A673 (cell line): ENCODE measurements at places on chromosomes 5 and 9. TPM values are rescaled to one million over a fixed set of nuclear protein-coding genes. Genes with fewer than 3 reads are reported as not detected.

DNA sequence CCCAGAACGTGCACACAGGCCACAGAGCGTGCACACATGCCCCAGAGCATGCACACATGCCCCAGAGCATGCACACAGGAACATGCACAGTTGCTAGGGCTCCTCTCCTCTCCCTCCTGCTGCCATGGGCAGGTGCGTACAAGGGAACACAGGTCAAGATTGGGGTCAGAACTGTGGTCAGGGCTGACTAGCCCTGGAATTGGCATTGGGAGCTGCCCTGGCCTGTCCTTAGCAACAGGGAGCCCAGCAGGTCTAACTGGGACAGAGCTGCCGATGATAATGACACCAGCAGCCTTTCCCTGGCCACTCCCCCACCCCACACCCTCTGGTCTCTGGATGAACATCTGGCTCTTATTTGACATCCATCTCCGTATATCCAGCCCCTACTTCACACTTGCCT, 8.0 kb downstream of the PCDH1 start:
- DNase-seq, result no peak

DNA sequence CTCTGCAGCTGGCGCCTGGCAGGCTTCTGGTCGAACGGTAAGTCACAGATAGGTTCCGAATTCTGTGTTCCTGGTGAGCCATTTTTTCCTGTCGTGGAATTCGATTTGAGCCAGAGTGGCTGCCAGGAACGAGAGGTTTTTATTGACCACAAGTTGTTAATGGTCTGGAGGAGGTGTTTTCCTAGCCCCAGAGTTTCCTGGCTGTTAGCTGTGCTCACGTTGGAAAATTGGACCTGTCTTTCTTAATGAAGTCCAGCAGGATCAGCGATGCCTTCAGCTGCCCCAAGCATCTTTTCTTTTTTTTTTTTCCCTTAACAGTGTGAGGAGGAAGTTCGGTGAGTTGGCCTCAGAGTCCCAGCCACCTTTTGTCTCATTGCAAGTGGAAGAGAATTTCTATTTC, 62.9 kb downstream of the COL5A1 start:
- DNase-seq, result no peak

DNA sequence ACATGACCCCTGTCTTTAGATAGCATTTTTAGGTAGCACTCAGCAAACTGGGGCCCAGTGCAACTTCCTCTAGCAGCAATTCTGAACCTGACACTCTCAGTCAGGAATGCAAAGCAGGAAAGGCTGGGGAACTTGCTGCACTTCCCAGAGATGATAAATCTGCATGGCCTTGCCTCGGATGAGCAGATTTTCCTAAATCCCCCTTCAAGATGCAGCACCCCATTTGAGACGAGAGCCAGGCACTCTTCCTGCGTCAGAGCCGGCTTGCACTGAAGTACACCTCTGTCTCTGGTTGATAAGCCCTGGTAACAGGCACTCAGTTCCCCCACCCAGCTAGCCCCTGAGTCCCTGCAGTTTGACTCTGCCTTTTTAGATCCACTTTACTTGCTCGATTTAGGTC, 296.7 kb upstream of the PANK3 start:
- DNase-seq, result no peak

DNA sequence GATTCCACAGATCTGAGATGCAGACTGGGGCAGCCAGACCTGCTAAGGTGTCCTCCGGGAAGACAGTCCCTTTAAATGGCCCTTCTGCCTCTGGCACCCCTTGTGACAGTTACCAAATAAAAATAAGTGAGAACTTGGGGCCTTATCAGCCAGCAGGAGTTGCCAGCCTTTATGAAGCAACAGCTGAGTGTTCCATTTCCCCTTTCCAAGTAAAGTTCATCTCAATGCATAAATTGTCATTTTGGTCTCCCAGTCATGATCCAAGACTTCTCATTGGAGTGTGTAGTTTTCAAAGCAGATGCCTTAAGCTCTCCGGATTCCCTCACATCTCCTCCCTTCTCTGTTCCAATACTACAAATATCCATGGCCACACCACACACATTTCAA, 4.1 kb downstream of the PTCH1 start:
- DNase-seq, result no peak

DNA sequence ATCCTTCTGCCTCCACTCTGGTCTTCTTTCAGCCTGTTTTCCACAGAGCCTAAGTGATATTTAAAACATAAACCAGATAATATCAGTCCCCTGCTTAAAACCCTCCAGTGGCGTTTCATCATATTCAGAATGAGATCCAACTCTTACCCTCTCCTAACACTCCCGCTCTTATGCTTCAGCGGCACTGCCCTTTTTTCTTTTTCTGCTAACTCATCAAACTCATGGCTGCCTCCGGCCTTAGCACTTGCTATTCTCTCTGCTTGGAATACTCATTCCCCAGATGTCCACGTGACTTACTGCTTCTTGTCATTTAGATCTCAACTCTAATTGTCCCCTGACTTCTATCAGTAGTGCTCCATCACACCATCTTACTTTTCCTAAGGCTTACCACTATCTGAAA, 73.6 kb downstream of the PIP5K1B start:
- no peak for DNase-seq

The CCNI2 gene
- total RNA-seq, result 0.11 TPM in 1 of 2 replicates, not detected in the other

- DNase-seq, result no peak
These were observed 38.9 kb upstream of the STXBP1 start for GRCh38 chr9:127572961-127573721.

DNA sequence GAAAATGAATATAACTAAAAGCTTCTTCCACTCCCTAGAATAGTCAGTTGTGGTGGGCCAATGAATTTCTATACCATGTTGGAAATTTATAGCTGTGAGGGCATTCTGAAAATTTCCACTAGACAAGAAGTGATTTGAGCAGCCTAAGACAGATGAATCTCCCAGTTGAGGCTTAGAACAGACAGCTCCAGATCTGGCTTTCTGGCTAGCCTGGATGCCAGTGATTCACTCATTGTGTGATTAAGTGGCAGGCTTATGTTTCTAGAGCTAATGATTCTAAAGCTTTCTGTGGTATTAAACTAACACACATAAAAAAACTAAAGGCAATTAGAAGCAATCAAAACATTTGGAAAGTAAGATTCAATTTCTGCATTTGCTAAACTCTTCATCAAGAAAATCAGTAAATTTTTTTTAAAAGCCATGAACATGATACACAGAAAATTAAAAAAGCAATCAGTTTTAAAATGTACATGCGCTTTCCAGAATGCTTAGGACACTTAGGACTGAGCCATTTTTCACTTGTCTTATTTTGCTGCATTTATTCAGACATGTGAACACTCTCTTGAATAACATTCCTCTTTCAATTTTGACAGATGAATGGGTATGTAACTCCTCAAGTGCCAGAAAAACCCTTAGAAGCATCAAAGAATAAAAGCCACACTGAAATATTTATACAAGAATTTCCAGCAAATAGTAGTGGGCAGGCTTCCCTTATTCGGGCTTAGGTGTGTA, 100.5 kb upstream of the GNAQ start:
- no peak for DNase-seq

- no peak for DNase-seq
These were observed 21.2 kb upstream of the MLANA start for GRCh38 chr9:5869315-5870019.

The PAEP gene
- not detected in 2 replicates for total RNA-seq

The PRSS3 gene
- not detected in 2 replicates for total RNA-seq

DNA sequence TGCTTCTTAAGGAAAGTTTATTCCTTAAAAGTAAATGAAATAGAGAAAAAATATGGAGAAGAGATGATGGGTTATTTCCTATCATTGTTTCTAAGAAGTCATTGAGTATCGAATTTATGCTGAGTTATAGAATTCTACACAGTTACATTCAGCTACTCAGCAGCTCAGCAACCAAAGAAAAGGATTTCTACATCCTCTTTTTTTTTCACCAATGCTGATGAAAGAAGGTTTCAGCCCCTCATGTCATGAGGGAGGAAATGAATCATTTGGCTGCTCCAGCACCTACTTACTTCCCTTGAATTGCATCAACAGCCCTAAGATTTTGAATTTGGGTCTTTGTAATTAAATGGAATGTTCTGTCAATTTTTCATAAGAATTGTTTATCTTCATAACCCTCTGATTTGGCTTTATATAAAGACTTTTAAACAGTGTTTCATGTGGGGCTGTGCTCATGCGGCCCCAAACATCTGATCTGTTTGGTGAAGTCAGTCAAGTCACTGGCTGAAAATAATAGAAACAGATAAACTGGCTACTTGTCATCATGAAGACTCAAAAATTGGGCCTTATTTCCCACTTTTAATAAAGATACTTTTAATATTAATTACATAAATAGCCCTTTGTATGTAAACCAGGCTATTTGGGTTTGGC, 18.5 kb upstream of the SNX2 start:
- peak; percentile 48 for DNase-seq

GRCh38 chr9:115132648-115133047, 14.7 kb upstream of the TNC start:
- DNase-seq, result no peak

The ITGA1 gene
- 7.8 and 8.1 TPM in 2 replicates for total RNA-seq

GRCh38 chr5:362978-363765, 41.7 kb downstream of the AHRR start:
- no peak for DNase-seq

DNA sequence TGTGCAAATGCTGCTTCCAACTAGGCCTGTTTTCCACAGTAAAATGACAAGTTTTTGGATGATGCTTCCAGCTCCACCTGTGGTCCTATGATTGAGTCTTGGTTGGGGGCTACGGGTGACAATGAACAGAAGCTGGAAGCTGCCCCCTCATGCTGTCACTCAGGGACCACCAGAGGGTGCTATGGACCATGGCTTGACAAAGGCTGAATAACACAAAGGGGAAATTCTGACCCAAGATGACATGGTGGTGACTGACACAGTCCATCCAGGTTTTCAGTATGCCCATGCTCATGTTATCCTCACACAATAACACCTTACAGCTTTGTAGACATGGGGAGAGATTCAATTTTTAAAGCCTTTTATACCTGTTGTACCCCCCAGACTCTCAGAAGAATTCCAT, 23.9 kb upstream of the SAP30L start:
- DNase-seq, result peak; percentile 37

DNA sequence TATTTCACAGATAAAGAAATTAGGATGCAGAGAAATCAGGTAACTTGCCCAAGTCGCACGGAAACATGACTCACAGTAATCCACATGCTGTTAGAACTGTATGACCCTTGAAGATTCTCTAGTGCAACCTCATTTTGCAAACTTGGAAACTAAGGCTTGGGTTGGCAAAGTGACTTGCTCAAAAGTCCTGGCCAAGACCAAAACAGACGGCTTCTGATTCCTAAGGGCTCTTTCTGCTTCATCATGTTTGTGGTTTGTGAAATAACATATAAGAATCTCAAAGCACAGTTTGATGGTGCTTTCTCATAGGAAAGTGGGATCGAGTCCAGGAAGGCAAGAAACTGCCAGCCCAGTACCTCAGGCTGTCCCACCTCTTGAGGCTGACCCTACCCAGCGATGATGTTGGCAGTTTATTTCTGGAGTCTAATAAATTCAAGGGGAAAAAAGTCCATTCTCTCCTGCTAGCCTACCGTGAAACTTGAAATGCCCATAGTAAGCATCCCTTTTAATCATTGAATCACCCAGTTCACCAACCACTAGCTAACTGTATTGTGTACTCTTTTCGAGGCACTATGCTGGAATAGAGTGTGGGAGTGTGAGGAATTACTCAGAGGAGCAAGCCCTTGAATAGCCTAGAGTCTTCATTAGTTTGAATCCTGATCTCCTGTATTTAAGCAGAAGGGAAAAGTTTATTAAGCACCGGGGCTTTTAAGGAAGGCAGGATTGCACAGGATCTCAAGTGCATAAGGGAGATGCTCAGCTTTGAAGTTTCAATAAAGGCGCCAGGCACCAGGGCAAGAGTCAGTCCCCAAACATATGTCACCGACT, 14.1 kb downstream of the CAPSL start:
- no peak for DNase-seq
